ENCODE measurements at places on chromosomes 13 and 19.

GRCh38 chr13:79847882-79848592, 367.1 kb downstream of the NDFIP2 start:
- DNase-seq, result no peak

- DNase-seq, result no peak
Observed at GRCh38 chr13:46812301-46812797, 15.4 kb upstream of the ESD start.

- DNase-seq, result no peak
Observed at GRCh38 chr13:110330491-110331011, 23.5 kb downstream of the COL4A2 start.

- no peak for DNase-seq
Observed at GRCh38 chr13:98536729-98537128, 40.2 kb downstream of the STK24 start.

GRCh38 chr13:43383498-43384165, 360.2 kb downstream of the DNAJC15 start:
- no peak for DNase-seq

- no peak for DNase-seq
Observed at GRCh38 chr19:13078897-13079541, 23.6 kb downstream of the LYL1 start.

DNA sequence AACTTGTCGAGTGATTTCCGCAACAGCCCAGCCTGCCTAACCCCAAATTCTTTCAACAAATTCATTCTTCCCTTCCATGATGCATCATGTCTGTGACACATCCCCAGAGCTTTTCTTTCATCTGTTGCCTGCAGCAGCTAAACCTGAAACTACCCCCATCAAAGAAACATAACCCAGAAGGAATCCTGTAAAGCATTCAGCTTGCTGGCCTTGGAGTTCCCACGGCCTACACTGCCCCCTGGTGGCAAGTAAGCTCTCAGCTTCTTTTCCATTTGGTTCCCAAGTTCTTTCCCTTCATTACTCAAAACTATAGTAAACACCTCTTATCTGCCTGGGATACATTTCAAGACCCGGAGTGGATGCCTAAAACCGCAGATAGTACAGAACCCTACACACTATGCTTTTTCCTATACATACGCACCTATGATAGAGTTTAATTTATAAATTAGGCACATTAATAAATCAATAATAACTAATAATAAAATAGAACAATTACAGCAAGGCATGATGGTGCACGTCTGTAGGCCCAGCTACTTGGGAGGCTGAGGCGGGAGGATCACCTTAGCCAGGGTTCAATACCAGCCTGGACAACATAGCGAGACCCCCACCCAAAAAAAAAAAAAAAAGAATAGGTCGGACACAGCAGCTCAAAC, 7.4 kb downstream of the ETHE1 start:
- peak; percentile 90 for DNase-seq

GRCh38 chr13:60351326-60351725, 45.7 kb upstream of the TDRD3 start:
- no peak for DNase-seq

DNA sequence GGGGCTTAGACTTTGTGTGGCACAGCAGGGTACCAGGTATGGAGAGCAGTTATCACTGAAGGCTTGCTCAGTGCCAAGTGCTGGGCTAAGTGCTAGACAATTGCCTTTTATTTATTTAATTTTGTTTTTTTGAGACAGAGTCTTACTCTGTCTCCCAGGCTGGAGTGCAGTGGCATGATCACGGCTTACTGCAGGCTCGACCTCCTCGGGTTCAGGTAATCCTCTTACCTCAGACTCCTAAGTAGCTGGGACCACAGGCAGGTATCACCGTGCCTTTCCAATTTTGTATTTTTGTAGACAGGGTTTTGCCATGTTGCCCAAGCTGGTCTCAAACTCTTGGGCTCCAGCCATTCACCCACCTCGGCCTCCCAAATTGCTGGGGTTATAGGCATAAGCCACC, 256.9 kb downstream of the ZNF536 start:
- no peak for DNase-seq
